Activated CD4-positive, alpha-beta T cell treated with anti-CD3 and anti-CD28 coated beads for 36 hours (primary cell): ENCODE measurements at places on chromosomes 3 and 15. TPM values are rescaled to one million over a fixed set of nuclear protein-coding genes. Genes with fewer than 3 reads are reported as not detected.

DNA sequence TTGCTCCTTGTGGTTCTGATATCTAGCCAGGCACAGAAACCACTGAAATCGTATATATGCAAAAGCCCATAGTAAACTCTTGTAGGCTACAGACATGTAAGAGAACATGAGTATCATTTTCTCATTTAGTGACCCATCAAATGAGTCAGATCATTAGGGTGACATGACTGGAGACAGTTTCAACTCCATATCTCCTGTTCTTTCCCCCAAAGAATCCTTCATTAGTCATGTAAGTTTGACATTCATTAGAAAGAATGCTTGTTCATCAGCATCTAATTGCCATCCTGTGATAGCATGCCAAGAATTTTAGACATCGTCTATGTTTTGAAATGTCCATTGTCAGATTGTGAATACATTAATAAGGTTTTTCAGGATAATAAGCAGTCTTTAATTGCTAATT lies 264.9 kb upstream of the TPM1 start:
- no peak for DNase-seq

GRCh38 chr3:42652611-42653302 lies 740 bp upstream of the ZBTB47 start:
- DNase-seq: no peak

GRCh38 chr3:12734960-12735359 lies 24.1 kb downstream of the TMEM40 start:
- no peak for DNase-seq

TMEM40 gene
- not detected for total RNA-seq

DNA sequence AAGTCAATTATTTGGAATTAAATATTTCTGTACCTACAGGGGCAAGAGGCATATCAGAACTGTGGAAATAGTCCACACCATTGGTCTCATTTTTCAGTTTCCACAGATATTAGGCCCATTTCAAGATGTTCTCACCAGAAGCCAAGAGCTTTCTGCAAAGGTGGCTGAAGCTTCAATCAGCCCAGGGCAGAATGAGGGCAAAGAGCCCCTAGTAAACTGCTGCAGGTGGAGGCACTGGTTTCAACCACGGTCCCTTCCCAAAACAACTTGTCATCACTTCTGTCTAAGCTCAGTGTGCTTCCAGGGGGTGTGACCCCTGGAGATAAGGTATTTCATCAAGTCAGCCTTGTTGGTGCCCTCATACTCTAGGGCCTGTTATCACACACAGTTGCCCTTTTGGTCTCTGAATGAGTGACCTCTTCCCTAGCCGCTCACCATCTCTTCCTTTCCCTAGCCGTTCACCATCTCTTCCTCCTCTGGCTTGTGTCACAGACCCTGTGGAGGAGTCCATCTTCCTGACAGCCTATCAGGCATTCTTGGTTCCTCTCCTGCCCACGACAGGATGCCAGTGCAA lies 21.2 kb downstream of the IL17RD start:
- DNase-seq: no peak

DNA sequence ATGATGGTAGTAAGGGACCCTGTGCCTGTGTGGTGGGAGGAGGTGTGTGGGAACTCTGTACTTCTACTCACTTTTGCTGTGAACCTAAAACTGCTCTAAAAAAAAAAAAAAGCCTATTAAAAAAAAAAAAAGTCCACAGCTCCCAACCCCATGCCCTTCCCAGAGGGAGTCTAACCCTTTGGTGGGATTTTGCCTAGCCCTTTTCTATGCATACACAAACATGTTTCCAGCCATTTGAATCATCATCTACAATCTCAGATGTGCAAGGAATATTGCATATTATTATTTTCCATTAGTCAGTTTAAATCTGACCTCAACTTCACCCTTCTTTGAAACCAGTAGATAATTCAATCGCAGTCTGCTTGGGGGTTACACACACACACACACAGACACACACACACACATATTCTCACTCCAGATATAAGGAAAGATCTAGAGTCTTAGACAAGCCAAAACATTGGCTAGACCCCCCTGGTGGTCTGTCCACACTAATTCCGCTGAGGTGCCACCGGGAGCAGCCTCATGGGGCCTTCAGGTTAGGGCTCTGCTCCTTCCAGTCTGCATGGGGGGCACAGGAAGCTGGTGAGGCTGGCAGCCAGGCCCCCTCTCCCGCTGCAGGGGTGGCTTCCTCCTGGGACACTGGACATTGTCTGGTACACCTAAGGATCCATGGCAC lies 75.5 kb upstream of the NR2E3 start:
- DNase-seq: no peak

GOLGA6L7 gene
- not detected for total RNA-seq

CPLX3 gene
- total RNA-seq: 0.11 TPM

- no peak for DNase-seq
Measured at GRCh38 chr3:52121464-52121805, 32.8 kb downstream of the POC1A start.

- no peak for DNase-seq
Measured at GRCh38 chr3:157280354-157280753, 120.4 kb upstream of the CCNL1 start.

GRCh38 chr15:39778021-39778420 lies 4.6 kb downstream of the FSIP1 start:
- DNase-seq: no peak

GRCh38 chr3:136120373-136121348 lies 75.5 kb downstream of the MSL2 start:
- DNase-seq: no peak

DNA sequence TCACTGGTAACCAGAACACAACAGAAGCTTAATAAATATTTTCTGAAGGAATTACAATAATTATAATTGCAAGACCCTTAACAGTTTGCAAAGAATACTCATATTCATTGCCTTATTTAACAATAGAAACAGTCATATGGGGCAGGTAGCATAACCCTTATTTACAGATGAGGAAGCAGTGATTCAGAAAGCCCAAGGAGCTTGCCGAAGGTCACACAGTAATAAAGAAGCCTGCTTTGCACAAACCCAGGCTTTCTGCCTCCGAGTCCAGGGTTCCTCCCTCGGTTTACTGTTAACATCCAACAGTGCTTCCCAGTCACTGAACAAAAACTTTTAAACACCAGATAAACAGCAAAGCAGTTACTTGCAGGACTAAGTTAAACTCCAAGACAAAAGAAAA lies 35.3 kb downstream of the SRGAP3 start:
- DNase-seq: no peak

DNA sequence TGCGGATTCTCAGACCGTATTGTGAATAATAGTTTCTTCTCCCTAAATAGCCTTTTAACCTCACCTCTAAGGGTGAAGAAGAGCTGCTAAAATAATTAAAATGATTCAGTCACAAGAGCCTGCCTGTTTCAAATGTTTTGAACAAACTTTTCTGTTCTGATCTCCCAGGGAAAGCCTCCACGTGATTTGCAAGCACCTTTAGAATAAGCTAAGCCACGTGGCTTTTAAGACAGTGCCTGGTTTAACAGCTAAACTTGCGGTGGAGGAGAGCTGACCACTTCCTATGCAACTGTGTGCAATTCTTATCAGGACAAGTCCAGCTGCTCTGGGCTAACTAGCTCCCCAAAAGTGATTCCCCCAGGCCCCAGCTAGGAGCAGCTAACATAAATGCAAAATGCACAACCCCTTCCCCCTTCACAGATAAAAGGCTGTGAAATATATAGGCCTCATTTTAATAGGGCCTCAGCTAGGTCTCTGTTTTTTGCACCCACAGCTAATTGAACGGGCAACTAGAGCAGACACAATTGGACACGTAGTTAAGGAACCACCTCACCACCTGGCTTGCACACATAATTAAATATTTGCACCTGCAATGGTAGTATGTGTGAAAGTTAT lies 401.2 kb upstream of the NR2F2 start:
- no peak for DNase-seq

AMIGO3 gene
- total RNA-seq: not detected
